RWPE2 (cell line): ENCODE measurements at places on chromosomes 16 and 17.

DNA sequence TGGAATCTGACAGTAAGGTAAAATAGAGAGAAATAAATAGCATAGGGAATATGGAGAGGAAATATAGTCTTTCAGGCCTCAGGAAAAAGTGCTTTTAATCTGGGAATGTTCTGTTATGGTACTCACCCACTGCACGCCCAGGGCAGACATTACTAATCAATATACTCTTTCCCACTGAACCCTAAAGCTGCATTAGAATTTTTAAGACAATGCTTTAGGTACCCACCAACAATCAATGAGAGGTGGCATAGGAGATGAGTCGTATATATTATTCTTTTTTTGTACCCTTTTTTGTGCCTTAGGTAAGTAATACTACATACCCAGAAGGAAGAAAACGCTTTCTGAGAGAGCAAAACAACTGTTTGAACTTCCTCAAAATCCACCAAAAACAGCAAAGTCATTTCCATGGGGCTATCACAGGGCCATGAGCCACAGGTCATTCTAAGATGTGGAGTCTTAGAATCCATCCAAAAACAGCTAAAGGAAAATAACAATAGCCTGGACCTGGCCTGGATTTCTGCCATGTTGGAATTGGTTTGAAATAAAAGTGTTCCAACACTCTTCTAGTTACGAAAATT lies 542.1 kb downstream of the XYLT1 start:
- no peak for DNase-seq

- no peak for DNase-seq
These were observed 327.3 kb upstream of the SOX9 start for GRCh38 chr17:71793518-71793917.

DNA sequence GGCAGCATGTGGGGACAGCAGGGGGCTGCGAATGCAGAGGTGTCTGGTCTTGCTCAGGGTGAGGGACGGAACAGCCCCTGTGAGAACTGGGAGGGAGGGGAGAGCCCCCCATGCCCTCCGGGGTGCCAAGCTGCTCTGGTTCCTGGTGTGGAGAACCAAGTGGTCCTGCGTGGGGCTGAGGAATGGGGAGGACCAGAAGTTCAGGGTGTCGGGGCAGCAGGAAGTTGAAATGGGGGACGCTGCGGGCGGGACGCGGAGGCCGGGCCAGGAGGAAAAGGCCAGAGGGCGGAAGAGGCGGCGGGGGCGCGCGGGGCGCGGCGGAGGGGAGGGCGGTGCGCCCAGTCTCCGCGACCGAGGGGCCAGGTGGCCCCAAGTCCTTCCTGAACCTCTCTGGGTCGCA lies 3.6 kb downstream of the ALDH3A1 start:
- no peak for DNase-seq

GRCh38 chr16:6775712-6776111 lies 556.9 kb upstream of the RBFOX1 start:
- DNase-seq, result no peak

GRCh38 chr16:27520982-27521673 lies 28.6 kb downstream of the GTF3C1 start:
- DNase-seq, result no peak

DNA sequence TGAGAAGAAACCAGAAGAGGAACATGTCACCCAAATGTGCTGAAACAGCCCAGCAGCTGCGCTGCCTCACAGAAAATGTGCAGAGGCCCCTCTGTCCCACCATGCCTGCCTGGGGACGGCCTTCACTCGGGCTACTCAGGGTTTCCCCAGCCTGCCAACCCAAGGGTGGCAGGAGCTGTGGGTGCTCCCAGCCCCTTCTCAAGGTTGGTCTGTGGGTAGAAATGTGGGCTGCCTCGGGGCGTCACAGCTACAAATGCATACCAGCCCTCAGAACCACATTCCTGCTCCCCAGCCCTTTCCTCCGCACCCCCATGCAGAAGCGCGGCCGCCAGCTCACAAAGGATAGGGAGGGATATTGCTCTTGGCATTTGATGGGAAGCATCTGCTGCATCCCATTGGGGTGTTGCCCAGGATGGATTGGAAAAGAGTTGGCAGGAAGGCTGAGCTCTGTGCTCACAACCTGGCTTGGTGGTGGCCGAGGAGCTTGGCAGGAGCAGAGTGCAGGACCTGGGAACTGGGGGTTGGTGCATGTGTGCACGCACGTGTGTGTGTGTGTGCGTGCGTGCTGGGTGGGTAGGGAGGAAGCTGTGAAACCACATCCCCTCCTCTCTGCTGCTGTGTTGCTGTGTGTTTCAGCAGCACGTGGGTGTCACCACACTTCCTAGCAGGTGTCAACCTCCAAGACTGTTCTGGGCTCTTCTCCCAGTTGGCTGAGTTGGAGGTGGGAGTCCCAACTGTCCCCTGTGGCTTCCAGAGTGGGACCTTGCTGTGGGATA lies 304.4 kb downstream of the SEC14L1 start:
- no peak for DNase-seq

DNA sequence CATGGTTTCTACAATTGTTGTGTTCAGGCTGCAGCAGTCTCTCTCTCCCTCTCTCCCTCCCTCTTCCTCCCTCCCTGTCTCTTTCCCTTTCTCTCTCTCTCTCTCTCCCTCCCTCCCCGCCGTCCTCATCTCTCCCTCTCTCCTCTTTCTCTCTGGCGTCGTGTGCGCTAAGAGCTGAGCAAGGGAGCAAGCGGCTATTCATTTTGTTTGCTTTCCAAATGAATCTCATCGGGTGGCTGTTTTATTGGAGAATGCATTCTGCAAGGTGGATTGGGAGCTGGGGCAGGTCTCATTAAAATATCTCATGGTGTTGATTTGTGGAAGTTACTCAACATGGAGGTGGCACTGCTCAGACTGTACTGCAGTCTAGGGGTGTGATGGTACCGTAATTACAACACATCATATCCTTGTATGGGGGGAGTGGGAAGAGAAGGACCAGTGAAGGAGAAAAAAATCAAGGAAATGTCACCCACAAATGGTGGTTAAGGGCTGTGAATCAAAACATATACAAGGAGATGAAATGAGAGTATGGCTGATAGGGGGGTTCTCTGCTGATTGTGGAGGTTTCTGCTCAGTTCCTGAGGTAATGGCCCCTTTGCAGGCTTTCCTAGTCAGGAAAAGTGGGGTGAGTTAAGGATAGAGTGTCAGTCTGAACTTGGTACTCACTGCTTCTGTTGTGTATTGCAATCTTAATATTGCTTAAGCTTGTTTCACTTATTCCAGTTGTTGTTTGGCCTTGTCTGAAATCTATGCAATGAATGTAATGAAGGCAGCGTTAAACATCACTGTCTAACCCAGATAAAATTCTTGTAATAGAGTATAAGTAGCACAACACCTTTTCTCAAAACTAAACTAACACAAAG lies 2.7 kb downstream of the MSL1 start:
- DNase-seq, result no peak

DNA sequence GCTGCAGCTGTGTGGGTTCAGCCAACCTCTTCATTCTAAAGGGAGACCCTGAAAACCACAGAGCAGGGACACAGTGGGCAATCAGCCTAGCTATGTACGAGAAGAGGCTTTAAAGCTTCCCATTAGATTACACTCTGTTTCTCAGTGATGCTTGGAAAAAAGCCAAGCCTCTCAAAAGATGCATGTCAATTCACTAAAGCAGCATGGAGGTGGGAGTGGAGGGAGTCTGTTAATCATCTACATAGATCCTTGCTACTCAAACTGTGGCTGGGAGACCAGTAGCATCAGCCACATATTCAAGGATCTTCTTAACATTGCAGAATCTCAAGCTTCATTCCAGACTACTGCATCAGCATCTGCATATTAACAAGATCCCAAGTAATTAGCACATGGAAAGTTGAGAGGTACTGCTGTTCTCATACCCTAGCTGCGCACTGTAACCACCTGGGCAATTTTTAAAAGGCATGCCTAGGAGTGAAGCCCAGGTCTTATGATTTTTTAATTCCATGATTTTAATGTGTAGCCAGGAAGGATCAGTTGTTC lies 305.9 kb downstream of the PMP22 start:
- no peak for DNase-seq

DNA sequence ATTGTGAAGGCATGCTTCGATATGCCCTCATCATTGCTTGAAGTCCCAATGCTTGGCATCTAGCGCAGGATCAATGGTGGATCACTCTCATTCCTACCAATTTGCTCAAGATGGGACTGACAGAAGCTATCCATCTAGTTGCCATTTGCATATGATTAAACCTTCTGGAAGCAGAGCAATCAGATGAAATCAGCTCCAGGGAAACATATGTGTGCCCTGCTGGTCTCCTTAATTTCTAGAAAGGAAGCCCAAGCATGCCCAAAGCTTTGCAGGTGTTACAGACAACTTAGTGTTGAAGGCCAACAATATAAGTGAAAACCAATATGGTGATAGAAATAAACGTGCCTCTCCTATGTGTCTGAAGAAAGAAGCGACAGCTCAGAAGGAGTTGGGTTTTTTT lies 350.0 kb upstream of the ERCC4 start:
- DNase-seq, result no peak

- no peak for DNase-seq
These were observed 131.0 kb upstream of the NUDT7 start for GRCh38 chr16:77591347-77591746.

GRCh38 chr16:86107215-86107825 lies 208.4 kb downstream of the IRF8 start:
- peak; percentile 17 for DNase-seq

- no peak for DNase-seq
These were observed 29.0 kb downstream of the WSB1 start for GRCh38 chr17:27322690-27323508.

DNA sequence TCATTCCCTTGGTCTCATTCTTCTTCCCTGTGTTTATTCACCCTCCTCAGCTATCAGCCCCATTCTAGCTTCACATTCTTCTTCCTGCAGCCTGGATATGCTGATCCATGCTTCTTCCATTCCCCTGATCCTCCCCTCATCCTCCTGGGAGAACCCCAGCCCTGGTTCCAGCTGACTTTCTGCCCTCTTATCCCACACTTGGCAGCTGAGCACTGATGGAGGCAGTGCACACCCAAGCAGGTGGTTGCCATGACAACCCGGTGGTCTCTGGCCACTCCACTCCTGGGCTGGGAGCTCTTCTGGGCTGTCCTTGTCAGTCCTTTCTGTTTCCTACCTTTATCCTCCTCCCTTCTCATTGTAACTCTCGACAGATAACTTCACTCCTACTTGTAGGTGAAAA lies 16.7 kb upstream of the TUBG2 start:
- no peak for DNase-seq

GRCh38 chr17:77905766-77906165 lies 52.7 kb upstream of the TNRC6C start:
- peak; percentile 41 for DNase-seq

DNA sequence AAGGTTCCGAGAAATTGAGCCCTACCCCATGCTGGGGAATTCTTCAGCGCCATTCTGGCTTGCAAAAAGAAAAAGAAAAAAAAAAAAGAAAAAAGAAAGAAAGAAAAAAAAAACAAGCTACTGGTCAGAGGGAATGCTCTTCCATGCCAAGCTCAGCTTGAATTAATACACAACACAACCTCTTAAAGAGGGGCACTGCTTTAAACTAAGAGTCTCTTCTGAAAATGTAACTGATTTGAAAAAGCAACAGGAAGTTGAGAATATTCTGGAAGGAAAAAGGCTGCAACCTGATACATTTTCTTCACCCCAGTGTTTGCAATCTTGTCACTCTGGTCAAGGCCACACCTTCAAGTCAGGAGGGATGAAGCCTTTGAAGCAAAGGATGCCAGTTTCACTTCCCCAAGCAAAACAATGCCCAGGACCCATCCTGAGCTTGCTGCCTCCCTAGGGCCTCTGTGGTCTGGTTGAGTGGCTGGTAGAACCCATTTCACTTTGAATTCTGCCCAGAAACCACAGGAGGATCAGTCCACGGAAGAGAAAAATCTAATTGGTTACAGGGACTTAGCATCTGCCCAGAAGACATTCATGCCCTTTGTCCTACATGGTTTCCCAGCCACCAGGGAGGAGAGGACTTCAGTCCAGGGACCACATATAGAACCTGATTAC lies 389.7 kb downstream of the SOX9 start:
- no peak for DNase-seq

DNA sequence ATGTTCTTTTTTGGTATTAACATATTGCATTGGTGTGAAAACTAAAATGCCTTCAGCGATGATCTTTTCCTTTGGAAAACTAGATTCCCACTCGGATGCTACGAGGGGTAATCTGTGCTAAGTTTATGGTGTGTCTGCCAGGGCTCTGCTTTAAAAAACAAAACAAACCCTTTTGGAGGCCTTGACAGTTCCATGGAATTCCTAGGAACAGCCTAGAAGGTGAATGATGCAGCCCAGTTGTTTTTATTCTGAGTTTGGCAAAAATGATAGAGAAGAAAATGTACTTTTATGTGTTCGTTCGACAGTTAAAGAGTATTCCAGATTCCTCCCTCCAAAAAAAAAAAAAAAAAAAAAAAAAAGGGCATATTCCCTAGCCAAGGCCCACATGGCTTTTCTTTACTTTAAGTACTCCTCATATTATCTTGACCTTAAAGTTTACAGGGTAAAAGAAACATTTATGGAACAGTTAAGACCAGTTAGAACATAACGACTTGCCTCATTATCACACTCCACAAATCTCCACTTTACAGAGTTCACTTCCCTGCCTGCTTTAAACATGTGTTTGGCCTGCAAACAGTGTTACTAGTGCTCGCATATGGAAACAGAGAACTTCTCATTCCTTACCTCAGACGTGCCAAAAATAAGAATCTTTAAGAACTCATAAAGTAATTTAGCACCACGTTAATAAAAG lies 159.1 kb downstream of the WWOX start:
- DNase-seq, result no peak

GRCh38 chr16:84988328-84989080 lies 22.8 kb downstream of the ZDHHC7 start:
- DNase-seq, result no peak

DNA sequence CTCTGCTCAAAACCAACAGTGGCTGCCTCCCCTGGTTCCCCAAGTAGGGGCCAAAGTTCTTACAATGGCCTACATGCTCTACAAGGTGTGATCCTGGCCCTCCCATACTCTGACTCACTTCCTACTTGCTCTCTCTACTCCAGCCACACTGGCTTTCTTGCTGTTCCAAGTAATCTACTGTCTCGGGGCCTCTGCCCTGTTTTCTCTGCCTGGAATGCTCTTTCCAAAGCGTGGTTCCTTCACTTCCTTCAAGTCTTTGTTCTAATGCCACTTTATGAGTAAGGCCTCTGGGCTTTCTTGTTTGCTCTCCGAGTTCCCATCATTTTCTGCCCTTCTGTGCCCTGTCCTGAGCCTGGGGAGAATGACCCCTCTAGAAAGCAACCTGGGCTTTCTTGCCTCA lies 4.1 kb upstream of the CDH3 start:
- DNase-seq, result no peak

DNA sequence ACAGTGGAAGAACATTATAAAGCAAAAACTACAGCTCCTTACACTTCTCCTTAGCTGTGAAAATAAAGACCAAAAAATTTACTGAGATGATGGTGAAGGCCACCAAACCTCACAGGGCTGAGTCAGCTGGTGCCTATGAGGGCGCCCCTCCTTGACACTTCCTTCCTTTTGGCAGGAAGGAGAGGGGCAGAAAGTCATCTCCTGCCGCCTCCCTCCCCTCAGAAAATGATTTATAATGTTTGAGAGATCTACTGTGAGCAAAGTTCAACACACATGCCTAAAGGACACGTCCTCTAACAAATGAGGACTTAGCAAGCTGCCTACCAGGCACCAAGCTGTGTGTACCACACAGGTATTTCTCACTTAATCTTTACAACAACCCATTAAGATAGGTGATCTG lies 245.7 kb downstream of the PRKCA start:
- no peak for DNase-seq

- peak; percentile 35 for DNase-seq
These were observed 857 bp upstream of the STAT5A start for GRCh38 chr17:42287305-42287976.

GRCh38 chr16:51524555-51525373 lies 373.7 kb upstream of the SALL1 start:
- DNase-seq, result no peak
